Dermis microvascular lymphatic vessel endothelial cell (primary cell): ENCODE measurements at places on chromosomes 13 and 19. TPM values are rescaled to one million over a fixed set of nuclear protein-coding genes. Genes with fewer than 3 reads are reported as not detected.

DNA sequence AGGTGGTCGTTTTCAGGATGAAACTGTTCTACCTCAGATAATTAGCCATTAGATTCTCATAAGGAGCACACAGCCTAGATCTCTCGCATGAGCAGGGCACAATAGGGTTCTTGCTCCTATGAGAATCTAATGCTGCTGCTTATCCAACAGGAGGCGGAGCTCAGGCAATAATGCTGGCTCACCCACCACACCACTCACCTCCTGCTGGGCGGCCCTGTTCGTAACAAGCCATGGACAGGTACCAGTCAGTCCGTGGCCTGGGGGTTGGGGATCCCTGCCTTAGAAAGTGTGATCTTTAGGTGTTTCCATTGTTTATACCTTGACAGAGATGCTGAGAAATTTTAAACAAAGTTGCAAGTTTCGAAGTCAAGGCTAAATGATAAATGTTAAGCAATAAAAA, 344.6 kb upstream of the HTR2A start:
- DNase-seq: no peak

GRCh38 chr19:43628646-43629326, 9.4 kb upstream of the ZNF428 start:
- DNase-seq: no peak

- DNase-seq: no peak
Observed at GRCh38 chr13:112575675-112576074, 12.3 kb downstream of the TUBGCP3 start.

GRCh38 chr13:94140511-94140910, 339.0 kb downstream of the DCT start:
- DNase-seq: no peak

The URAD gene
- not detected in 2 replicates for total RNA-seq

DNA sequence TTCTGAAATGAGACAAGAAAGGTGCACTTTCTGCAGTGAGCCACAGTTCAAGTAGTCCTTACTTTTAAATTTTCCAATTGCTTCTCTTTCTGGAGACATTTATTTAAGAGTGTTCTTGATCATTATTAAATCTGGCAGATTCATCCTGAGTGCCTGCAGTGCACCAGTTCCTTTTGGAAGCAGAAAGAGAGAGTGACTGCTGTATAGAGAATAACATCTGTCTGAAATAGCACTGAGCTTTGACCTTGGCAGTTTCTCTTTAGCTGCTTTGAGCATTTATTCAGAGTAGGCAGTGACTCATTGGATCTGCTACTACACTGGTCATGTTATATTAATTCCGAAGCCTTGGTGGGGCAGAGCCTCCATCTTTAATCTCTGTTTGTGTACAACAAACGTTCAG, 1373.7 kb downstream of the PCDH9 start:
- DNase-seq: no peak

- DNase-seq: no peak
Observed at GRCh38 chr13:55437162-55437561, 1703.6 kb upstream of the PRR20A start.

The SMIM44 gene
- not detected in 2 replicates for total RNA-seq

- DNase-seq: no peak
Observed at GRCh38 chr13:43094901-43095300, 71.5 kb downstream of the DNAJC15 start.

GRCh38 chr13:98539666-98540065, 37.2 kb downstream of the STK24 start:
- no peak for DNase-seq

DNA sequence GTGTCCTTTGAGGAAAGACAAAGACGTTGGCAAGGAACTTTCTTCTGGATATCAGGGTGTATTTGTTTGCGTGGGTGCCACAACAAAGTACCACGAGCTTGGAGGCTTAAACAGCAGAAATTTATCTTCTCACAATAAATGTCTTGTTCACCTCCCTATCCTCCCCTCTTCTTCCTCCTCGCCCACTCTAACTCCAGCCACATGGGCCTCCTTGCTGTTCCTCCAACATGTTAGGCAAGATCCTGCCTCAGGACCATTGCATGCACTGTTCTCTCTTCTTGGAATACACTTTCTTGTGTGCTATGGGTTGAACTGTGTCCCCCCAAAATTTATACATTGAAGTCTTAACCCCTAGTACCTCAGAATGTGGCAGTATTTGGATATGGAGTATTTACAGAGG, 45.7 kb downstream of the VAV1 start:
- no peak for DNase-seq

GRCh38 chr19:6213696-6214641, 65.8 kb downstream of the MLLT1 start:
- no peak for DNase-seq
